Muscle of arm (tissue), 14 donors: ENCODE measurements at places on chromosomes 12 and 14. TPM values are rescaled to one million over a fixed set of nuclear protein-coding genes. Genes with fewer than 3 reads are reported as not detected.

DNA sequence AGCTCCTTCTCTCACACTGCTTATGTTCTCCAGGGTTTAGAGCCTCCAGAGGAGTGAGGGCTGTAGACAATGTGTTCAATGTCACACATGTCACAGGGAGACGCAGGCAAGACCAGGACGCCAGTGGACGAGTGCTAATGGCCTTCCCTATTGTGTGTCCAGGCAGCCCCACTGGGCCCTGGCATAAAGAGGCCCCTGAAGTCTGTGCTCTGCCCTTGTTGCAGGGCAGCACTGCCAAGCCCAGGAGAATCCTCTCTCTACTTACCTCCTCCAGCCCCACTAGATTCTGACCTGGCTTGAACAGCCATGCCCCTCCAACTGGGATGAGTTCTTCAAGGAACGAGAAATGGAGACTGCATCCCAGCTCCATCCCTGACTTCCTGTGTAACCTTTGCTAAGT, 24.8 kb upstream of the TMEM106C start:
- no peak for DNase-seq

- DNase-seq: no peak
Observed at GRCh38 chr12:12534975-12535374, 27.7 kb downstream of the DUSP16 start.

DNA sequence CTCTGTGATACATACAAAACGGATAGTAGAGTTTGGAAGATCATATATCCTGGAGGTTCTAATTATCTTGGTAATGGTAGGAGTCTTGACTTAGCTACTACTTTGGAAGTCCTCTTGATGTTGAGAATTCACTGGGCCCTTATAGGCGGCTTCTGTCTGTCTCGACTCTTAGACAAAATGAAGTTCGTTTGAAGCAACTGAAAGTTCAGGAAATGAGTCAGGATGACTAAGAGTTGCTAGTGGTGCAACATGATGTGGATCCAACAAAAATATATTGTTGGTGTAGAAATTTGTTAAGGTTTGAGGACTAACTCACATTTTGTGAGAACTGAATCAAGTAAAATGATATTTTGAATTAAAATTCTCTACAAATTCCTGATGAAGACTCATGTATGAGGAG, 272.7 kb downstream of the AEBP2 start:
- DNase-seq: no peak

DNA sequence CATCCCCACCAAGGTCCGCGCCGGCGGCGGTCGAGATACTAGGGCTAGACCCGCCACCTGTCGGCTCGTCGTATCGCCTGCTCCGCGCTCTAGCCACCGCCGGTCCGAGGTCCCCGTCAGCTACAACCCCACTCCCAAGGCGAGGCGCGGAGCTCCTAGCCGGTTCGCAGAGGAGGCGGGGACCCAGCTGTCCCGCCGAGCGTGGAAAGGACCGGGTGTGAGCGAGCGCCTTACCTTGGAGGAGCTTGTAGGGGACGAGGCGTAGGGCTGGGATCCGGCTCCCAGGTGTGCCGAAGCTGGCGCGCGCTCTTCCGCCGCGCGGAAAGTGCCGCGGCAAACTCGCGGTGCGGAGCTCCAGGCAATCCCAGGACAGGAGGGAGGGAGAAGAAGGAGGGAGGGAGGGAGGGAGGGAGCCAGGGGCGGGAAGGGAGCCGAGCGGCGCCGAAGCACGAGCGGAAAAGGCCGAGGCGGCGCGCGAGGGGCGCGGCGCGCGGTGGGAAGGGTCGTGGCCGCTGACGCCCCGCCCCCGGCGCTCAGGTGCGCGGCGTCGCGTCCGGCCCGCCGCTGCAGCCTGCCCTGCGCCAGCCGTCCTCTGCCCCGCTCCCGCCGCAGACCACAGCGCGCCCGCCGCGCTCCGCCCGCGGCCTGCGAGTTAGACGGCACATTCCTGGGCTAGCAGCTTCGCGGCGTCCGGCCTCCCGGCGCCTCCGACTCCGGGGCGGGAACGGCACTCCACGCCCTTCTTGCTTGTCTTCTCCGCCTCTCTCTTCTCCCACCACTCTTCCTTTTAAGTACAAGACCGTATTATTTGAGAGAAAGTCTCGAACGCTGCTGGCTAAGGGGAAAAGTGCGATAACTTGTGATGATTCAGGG, at the start of gene PAWR:
TSS of gene PAWR (minus strand) at position 327 of the 873 bp plus-strand sequence. CDS start 720 bp downstream, outside the sequence.
- DNase-seq: peak; percentile 61

- no peak for DNase-seq
Observed at GRCh38 chr14:88786715-88787114, 6.0 kb downstream of the EML5 start.

DNA sequence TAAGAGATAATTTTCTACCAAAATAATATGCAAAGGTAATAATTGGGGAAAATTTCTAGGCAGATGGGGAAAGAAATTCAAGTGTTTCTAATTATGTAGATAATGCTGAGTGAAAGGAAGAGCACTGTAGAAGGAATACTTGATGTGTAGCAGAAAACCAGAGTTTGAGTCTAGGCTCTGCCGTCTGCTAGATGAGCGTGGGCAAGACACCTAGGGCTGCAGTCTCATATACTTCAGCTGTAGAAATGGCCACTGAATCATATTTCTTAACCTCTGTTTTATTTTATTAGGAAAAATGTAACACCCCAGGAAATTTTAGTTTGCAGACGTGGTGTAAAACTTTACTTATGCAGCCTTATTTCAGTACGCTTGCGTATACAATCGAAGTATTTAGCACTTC, 59.8 kb upstream of the SLC38A2 start:
- DNase-seq: no peak

GRCh38 chr14:100871234-100872186, 32.0 kb downstream of the RTL1 start:
- no peak for DNase-seq

GRCh38 chr12:120301962-120302815, at the start of gene SIRT4:
TSS of gene SIRT4 (plus strand) at chr12:120302321. CDS start at chr12:120303562, 1,241 bp downstream.
- DNase-seq: peak; percentile 94

DNA sequence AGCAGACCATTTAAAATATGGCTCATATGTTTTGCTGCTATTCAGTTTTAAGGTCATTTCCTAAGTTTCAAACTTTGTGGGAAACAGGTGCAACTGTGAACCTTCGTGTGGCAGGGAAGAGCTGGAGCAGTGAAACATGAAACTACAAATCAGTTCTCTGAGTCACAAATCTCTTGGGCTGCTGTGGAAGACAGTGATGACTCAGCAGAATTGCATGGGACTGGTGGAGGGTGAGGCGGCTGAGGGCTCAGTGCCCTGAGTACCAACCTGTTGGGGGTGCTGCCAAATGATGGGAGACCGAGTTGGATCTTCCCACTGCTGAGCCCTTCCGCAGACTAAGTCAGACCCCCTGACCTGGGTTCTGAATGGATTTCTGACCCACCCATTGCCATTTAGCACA, 8.4 kb upstream of the CALM1 start:
- no peak for DNase-seq

GRCh38 chr14:103243764-103244737, 90.0 kb upstream of the EIF5 start:
- no peak for DNase-seq

The RFX4 gene
- polyA plus RNA-seq: 0.12 TPM

The BICDL1 gene
- 5.5 TPM for polyA plus RNA-seq

The KNTC1 gene
- polyA plus RNA-seq: 17.3 TPM

The STAT2 gene
- 92.7 TPM for polyA plus RNA-seq

The RCOR1 gene
- 28.0 TPM for polyA plus RNA-seq
